ENCODE measurements at places on chromosomes 5 and 9. TPM values are rescaled to one million over a fixed set of nuclear protein-coding genes. Genes with fewer than 3 reads are reported as not detected.

GRCh38 chr9:14671377-14671776 lies 21.9 kb downstream of the ZDHHC21 start:
- H3K4me3 ChIP-seq = no peak overlapping the region
- H3K36me3 ChIP-seq = no peaks in the 10 kb centered on the region
- no peaks in the 10 kb centered on the region for H3K27me3 ChIP-seq
- no peaks in the 10 kb centered on the region for H3K4me1 ChIP-seq

DNA sequence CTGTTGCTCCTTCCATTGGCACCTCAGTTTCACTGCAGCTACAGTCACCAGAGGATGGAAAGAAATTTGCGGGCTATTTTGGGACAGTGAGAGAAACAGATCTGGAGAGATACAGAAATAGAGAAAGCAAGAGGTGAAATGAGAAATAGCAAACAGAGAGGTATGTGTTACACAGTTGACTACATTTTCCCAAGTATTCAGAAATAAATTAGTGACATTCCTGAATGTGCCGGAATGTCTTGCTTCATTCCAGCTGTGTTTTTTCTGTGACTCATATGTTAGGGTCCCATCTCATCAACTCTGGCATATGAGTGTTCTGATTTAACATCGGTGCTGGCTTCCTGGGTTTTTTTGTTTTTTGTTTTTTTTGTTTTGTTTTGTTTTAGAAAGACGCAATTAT lies 63.8 kb upstream of the ZNF462 start:
- no peaks in the 10 kb centered on the region for H3K27me3 ChIP-seq
- DNase-seq = no peak
- peaks cover under 1% of the 10 kb centered on the region for H3K4me1 ChIP-seq
- H3K36me3 ChIP-seq = no peaks in the 10 kb centered on the region
- H3K4me3 ChIP-seq = no peak overlapping the region

DNA sequence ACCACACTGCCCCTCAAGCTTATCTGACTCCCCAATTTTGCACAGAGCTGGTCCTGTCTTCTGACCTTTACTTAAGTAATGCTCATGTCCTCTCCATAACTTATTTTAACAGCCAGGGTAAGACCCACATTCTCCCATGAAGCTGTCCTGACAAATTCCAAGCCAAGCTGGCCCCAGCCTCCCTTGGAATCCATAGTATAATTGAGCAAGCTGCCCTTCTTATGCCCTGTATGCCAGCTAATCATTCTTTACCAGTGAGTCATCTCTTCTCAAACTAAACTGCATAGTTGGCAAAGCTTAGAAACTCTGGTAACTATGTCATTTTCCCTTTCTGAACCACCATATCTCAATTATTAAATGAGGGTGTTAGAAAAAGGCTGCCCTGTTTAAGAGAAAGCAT lies 92.4 kb downstream of the NFIB start:
- no peaks in the 10 kb centered on the region for H3K27me3 ChIP-seq
- H3K4me3 ChIP-seq = no peak overlapping the region
- H3K36me3 ChIP-seq = no peaks in the 10 kb centered on the region
- no peak for DNase-seq
- H3K4me1 ChIP-seq = no peaks in the 10 kb centered on the region

The COX7C gene
- total RNA-seq = 639 TPM

The TRUB2 gene
- 15.4 TPM for total RNA-seq

All from esophagus squamous epithelium (tissue), 5 donors.